ENCODE measurements at places on chromosomes 4 and X.

GRCh38 chrX:30144971-30145731 is 70.2 kb upstream of the MAGEB2 start:
- no peak for DNase-seq

- peak; percentile 78 for DNase-seq
Observed at GRCh38 chr4:173217727-173218126, 49.1 kb downstream of the GALNT7 start.

DNA sequence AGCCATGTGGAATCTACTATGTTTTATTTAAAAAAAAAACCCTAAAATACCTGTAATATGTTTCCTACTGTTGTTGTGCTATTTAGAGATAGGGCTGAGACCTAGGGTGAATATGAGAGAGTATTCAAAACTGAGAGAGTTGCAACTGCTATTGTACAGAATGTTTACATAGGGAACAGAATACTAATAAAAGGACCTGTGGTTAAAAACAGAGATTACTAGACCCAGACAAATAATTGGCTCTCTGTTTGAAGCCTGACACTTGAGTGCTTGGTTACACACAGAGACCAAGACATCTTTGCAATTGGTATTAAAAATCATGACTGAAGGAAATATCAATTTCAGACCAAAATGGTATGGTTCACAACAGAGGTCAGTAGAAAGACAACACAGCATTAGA is 278.9 kb upstream of the GIMD1 start:
- DNase-seq = peak; percentile 2

DNA sequence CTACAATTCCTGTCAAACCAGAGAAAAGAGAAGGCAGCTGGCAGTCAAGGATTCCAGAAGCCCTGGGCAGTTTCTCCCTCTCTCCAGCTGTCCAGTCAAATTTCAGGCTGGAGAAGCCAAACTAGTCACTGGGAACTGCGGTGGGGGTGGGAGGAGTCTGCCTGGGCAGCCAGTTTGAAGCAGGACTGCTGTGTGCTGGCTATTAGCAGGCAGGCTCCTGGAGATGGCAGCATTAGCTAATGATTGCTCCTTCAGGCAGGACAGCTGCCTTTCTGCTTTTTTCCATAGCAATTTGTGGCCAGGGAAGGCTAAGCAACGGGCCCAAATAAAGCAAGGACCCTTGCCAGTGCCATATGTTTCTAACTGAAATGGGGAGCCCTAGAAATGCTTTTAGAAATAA is 44.7 kb upstream of the FGF13 start:
- DNase-seq = peak; percentile 91

GRCh38 chr4:83011689-83012199 is 1.1 kb upstream of the LIN54 start:
- DNase-seq = no peak

- DNase-seq = no peak
Observed at GRCh38 chrX:10208953-10209352, 52.2 kb downstream of the CLCN4 start.

GRCh38 chr4:152936446-152937335 is 568 bp downstream of the FHDC1 start:
- no peak for DNase-seq

- no peak for DNase-seq
Observed at GRCh38 chr4:63123441-63123840, 1285.8 kb downstream of the TECRL start.

DNA sequence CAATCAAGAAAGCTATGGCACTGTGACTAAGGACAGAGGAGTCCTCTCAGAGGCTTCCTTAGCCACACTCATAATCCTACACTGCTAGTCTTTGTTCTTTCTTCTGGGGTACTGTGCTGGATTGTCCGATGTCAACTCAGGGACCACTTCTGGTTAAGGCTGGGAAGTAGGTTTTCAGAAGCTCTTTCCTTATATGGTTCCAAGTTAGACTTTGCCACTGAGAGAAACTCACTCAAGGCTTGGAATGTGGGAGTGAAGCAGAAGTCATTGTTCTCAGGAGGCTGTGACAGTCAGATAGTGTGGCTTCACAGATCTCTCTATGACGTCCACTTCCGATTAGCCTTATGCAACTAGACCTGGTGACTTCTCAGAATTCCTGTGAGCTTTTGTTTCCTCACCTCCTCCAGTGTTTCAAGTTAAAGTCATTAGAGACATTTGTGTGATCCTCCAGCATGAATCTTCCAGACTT is 317.3 kb upstream of the F9 start:
- DNase-seq = no peak

DNA sequence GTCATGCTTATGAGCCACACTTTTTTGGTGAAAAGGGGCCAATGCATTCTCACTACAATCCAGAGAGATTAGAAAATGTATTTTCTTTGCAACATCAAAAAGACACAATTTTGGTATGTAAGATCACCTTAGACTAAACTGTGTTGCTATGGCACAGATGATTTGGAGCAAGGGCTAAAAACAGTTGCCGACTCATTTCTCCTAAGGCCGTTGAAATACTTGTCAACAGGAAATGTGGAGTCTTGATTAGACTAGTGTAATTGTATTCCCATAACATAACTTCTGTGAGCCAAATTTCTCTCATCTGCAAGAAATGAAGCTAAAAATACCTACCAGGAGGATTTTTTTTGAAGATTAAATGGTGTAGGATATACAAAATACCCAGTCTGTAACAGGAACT is 2547.7 kb downstream of the ARAP2 start:
- DNase-seq = peak; percentile 43

DNA sequence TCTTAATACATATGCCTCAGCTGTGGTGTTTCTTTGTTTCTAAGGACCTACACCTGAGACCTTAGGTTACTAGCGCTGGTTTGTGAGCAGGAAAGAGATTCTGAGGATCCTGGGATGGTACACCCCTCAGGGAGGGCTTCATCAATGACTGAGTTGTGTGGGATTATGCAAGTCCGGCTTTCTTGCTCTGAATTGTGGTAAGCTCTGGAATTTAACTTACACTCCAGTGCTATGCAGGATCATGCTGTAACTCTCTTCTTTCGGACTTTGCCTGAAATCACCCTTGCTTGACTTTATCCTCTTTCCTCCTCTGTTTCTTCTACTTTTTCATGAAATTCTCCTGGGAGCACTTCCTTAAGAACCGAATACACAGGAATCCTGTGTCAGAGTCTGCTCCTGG is 431.5 kb upstream of the BOD1L1 start:
- no peak for DNase-seq

DNA sequence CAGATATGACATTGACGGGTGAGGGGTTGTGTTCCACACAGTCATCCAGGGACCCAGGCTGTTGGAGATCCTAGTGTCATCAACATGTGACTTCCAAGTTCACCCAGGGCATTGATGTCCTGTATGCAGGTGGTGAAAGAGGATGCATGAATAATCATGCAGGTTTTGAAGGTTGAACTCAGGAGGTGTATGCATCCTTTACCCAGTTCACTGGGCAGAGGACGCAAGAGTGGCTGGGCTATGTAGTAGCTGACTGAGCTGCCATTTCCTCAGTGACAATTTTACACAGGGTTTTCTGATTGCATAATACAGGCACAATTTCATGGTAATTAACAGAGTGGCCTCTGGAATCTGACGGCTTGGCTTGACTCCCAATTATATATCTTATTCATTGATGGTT is 323.0 kb downstream of the HS3ST1 start:
- DNase-seq = no peak

GRCh38 chr4:5809216-5809776 is 83.6 kb downstream of the CRMP1 start:
- DNase-seq = no peak

DNA sequence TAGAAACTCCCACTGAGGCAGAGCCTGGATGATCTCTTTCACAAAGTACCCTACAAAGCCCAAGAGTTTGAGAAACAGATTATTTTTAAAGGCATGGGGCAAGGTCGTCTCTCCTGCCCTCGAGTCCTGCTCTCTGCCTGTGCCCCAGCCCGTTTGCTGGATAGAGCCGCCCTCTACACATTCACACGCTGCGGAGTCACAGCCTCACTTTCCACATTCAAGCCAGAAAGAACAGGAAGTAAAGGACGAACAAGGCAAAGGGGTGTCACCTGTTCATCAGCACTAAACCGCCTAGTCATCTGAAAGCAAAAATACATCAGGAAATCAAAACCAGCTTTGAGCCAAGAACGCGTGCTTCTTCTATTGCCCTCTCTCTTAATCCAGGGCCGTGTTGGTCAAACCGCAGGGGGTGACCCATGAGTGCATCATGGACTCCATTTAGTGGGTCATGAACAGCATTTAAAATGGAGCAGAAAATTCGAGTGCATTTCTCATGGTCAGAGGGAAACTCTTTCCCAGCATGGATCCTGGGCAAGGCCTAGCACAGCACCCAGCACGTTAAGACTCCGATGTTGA is 83.4 kb downstream of the PHKA2 start:
- DNase-seq = no peak

DNA sequence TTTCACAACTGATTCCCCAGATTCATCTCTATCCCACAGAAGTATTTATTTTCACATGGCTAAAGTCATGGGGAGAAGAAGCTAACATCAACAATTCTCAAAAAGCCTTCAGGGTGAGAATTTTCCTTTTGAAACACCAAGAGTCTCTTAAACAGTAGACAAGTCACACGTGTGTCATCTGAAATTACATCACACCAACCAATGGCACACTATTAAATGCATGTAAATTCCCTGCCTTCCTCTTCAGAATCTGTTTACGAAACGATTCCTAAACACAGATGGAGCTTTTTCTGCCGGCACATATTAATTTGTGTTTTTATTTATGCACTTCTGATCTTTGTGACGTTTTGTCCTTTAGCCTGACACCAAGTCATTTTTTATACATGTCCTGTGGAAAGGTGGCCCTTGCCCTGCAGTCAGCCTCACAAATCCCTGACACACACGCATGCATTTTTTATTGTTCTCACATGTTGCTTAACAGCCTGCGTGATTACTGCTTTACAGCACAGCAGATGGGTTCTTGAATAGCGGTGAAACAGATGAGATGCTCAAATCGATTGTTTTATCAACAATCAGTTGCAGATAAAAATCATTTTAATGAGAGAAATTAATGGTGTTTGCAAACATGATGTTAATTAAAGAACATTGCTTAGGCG is 735.9 kb upstream of the TENM3 start:
- no peak for DNase-seq

DNA sequence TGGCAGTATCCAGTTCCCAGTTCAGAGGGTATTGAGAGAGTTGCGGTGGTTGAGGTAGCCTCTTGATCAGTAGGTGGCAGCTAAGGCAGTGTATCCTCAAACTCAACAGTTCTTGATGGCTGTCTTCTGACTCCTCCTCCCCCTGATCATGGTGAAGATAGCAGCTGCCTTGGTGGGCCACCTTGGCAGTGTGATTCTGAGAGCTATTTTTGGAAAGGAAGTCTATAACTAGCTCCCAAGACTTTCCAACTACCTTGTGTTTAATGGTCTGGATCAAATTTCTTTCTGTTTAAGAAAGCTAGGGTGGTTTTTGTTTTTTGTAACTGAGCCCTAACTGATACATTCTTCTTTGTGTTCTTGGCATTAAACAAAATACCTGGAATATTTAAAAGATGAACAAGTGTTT is 10.5 kb upstream of the TBC1D19 start:
- DNase-seq = peak; percentile 60

DNA sequence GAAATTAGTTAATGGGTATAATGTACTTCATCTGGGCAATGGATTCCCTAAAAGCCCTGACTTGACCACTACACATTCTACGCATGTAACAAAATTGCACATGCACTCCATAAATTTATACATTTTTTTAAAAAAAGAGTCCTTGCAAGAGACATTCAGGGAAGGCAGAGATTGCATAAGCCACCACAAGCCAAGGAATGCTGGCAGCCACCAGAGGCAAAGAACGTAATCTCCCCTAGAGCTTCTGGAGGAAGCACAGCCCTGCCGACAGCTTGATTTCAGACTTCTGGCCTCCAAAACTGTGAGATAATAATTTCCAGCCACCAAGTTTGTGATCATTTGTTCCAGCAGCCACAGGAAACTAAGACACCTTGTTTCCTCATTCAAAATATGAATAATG is 185.6 kb upstream of the GALNT7 start:
- DNase-seq = no peak

DNA sequence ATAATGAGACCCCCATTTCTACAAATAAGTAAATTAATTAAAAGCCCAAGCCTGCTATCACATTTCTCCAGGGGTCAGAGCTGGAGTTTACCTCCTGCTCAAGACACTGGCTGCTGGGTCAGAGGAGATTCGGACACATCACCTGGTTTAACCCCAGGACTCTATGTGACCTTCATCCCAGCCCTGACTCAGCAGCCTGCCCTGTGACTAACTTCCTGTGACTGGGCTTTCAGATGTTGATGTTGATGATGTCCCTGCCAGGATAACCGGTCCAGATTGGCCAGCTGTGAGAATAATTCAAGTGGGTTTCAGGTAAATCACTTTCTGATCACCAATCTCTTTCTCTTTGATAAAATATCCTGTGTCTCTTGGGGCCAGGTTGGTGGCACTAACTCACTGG is 102.4 kb upstream of the MAML3 start:
- DNase-seq = peak; percentile 56

DNA sequence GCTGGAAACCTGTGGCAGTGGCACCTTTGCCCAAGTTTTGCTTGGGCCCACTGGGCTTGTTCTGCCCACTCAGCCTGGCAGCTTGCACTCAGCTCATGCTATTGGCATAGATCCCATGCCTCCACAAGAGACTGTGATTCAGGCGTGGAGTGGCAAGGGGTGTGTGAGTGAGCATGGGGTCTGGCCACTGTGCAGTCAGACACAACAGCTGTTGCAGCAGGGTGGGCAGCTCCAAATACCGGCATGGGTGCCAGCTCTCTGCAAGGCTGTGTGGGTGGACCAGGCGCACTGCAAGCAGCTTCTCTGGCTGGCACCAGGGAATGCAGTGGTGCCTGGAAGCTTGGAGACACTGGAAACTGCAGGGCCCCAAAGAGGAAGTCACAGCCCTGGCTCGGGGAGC is 27.4 kb upstream of the DIPK2B start:
- no peak for DNase-seq

DNA sequence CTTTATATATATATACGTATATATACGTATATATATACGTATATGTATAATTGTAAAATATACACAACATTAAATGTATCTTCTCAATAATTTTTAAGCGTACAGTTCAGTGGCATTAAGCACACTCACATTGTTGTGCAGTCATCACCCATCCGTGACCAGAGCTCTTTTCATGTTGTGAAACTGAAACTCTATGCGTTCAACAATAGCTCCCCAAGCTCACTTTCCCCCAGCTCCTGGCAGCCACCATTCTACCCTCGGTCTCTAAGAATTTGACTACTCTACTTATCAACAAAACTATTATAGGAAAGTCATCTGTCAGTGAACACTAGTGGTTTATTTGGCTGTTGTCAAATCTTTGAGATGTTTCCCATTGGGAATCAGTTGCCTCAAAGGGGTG is 621.8 kb upstream of the GALNT7 start:
- DNase-seq = no peak

GRCh38 chr4:123412700-123413512 is 16.3 kb downstream of the SPRY1 start:
- DNase-seq = peak; percentile 57

DNA sequence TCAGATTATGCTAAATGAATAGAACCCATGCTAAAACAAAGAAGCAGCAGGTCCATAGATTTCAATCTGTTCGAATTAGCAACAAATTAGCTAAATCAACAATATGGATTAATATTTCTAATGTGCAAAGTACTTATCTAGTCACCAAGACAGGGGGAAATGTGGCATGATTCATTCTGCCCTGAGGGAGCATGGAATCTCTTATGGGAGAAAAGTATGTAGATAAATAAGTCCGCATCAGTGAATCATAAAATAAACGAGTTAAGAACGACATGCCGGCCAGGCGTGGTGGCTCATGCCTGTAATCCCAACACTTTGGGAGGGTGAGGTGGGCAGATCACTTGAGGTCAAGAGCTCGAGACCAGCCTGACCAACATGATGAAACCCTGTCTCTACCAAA is 102.1 kb downstream of the ANOS1 start:
- no peak for DNase-seq

GRCh38 chr4:158527516-158527915 is 5.8 kb downstream of the RXFP1 start:
- no peak for DNase-seq

All from LHCN-M2 (cell line).